ENCODE measurements at places on chromosomes 13 and 19. TPM values are rescaled to one million over a fixed set of nuclear protein-coding genes. Genes with fewer than 3 reads are reported as not detected.

DNA sequence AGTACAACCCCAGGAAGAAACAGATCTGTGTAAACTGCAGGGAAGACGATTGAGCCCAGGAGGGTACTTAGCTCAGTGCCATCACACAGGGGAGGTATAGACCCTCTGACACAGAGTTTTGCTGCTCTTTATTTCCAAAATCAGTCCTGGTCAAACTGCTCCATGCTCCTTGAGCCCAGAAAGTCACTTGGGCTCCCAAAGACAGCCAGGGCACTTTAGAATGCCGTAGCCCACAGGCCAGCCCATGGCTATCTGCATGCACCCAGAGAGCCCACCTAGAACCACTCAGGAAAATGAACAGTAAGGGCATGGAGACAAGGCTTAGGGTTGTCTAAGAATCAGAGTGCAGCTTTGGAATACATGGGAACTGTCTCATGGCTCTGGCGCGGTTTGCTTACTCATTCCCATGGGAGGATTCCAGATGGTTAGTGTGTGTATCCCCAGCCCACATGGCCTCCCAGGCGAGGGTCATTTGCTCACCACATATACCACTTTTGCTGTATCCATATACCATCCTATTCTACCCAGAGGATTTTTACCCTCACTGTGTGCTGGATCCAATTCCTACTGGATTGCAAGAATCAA, 14.7 kb upstream of the PDCD5 start:
- H3K27me3 ChIP-seq, result no peaks in the 10 kb centered on the region
- no peak for DNase-seq
- no peak overlapping the region for H3K4me3 ChIP-seq
- H3K27ac ChIP-seq, result no peak overlapping the region

GRCh38 chr19:50549059-50549926, 18.9 kb downstream of the LRRC4B start:
- no peak overlapping the region for H3K27ac ChIP-seq
- DNase-seq, result no peak
- H3K4me3 ChIP-seq, result no peak overlapping the region
- no peaks in the 10 kb centered on the region for H3K27me3 ChIP-seq
- no peaks in the 10 kb centered on the region for H3K4me1 ChIP-seq

DNA sequence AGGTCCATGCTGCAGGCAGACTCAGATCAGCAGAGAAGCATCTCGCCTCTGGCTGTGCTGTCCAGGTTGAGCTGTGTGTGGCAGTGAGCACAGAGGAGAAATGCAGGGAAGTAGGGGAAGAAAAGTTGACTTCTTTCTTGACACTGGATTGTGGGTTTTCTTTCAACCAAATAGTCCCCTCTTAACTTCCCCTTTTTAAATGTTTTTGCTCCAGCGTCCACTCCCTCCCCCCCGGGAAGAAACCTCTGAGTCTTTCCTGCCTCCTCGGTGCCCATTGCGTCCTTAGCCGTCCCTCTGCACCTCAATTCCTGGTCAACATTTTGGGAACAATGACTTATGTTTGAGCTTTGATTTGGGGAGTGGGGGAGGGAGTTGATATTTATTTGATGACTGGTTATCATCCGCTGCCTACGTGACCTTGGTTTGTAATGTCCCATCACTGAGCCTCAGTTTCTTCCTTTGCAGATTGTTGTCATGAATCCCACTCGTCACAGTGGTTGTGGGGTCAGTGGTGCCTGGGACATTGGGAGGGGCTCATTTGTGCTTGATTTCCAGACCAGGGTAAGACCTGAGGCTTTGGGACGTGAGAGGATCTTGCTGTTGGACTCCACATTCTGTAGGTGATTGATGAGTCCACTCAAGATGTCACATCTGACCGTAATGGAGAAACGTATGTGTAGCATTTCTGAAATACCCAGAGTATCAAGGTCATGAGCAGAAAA, at the start of gene LILRB2:
TSS of gene LILRB2 (minus strand) at position 104 of the 722 bp plus-strand sequence. CDS start 614 bp downstream, outside the sequence.
- H3K27ac ChIP-seq, result no peak within 1 kb of the TSS
- H3K4me1 ChIP-seq, result no peaks in the 10 kb centered on the region
- H3K36me3 ChIP-seq, result no peaks in the 10 kb centered on the region
- H3K4me3 ChIP-seq, result peak within 1 kb of the TSS; percentile 17
- no peaks in the 10 kb centered on the region for H3K27me3 ChIP-seq

DNA sequence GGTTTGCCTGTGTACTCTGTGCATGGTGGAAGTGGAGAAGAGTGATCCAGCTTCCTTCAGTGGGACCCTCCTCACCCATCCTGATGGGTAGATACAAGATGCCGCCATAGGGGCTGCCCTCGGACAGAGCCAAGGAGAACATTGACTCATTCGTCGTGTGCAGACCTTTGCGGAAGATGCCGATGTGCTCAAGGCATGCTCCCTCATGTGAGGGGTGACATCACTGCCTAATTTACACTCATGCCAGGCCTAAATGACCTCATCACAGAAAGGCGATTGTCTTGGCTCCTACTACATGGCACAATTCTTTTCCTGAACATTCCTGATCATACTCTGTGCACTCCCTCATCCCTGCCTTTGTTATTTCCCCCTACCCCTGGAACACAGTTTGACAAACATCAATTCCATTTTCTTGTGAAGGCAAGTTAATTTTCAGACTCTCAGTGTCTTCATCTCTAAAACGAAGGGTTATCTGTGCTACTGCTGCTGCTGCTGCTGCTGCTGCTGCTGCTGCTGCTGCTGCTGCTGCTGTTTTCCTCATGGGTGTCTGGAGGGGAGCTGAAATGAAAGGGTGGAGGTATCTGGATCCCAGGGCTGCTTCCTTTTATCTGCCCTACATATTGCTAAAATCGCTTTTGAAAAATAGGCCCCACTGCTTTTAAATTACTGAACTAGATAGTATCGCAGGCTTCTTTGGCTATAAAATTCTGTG, 146.5 kb upstream of the ARGLU1 start:
- no peaks in the 10 kb centered on the region for H3K4me1 ChIP-seq
- H3K4me3 ChIP-seq, result no peak overlapping the region
- no peaks in the 10 kb centered on the region for H3K36me3 ChIP-seq
- peak overlapping the region; percentile 25 for H3K27ac ChIP-seq
- no peak for DNase-seq
- H3K27me3 ChIP-seq, result no peaks in the 10 kb centered on the region

GRCh38 chr13:81012031-81012430, 671.1 kb upstream of the SPRY2 start:
- no peaks in the 10 kb centered on the region for H3K27me3 ChIP-seq
- no peaks in the 10 kb centered on the region for H3K4me1 ChIP-seq
- no peaks in the 10 kb centered on the region for H3K36me3 ChIP-seq
- no peak overlapping the region for H3K27ac ChIP-seq
- no peak overlapping the region for H3K4me3 ChIP-seq

DNA sequence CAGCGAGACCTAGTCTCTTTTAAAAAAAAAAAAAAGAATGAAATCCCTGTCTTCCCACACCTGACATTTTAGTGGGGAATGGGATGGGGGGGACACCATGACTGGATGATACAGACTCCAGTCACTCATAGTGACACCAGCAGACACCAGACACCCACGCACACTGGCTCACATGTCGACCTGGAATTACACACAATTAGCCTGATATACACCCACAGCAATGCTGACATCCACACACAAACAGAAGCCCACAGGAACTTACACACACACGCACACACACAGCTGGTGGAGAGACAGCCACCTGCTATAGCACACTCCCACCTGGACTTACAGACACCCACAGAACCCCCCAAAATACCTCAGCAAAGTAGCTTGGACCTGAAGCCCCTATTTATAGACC, 8.3 kb upstream of the NANOS3 start:
- H3K27me3 ChIP-seq, result no peaks in the 10 kb centered on the region
- H3K27ac ChIP-seq, result no peak overlapping the region
- peaks cover 16% of the 10 kb centered on the region for H3K4me1 ChIP-seq
- H3K4me3 ChIP-seq, result no peak overlapping the region
- DNase-seq, result no peak

DNA sequence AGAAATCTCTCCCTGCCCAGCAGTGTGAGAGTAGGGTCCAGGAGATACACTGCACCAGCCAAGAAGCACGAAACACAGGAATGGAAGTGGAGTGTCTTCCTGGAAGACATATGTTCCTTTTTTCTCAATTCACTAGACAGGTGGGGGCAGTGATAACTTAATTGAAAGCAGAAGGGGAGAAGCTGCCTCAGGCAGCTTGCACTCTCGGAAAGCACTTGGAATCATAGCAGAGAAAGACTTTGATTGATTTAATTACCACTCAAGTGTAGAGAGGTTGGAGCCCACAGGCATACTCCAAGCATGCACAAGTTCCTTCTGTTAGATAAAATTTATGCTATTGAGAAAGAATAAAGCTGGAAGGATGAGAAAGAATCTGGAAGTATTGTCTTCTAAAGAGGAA, 249.4 kb downstream of the SLITRK6 start:
- no peaks in the 10 kb centered on the region for H3K4me1 ChIP-seq
- H3K4me3 ChIP-seq, result no peak overlapping the region
- H3K36me3 ChIP-seq, result no peaks in the 10 kb centered on the region
- H3K27me3 ChIP-seq, result no peaks in the 10 kb centered on the region
- no peak overlapping the region for H3K27ac ChIP-seq

- no peak overlapping the region for H3K4me3 ChIP-seq
- no peaks in the 10 kb centered on the region for H3K36me3 ChIP-seq
- H3K27ac ChIP-seq, result peak overlapping the region; percentile 52
- DNase-seq, result no peak
- H3K4me1 ChIP-seq, result no peaks in the 10 kb centered on the region
Measured at GRCh38 chr19:18733196-18733647, 49.7 kb downstream of the CRTC1 start.

- no peak for DNase-seq
- H3K4me1 ChIP-seq, result no peaks in the 10 kb centered on the region
Measured at GRCh38 chr13:28181413-28181812, 43.1 kb downstream of the PAN3 start.

GRCh38 chr19:10667867-10668266, 13.7 kb downstream of the ILF3 start:
- no peak overlapping the region for H3K27ac ChIP-seq
- no peak overlapping the region for H3K4me3 ChIP-seq
- no peak for DNase-seq
- peaks cover 21% of the 10 kb centered on the region for H3K4me1 ChIP-seq

GRCh38 chr13:50015258-50015657, at the start of gene KCNRG:
KCNRG (plus strand) TSS chr13:50015444; CDS start chr13:50015494, 50 bp downstream.
- no peak for DNase-seq
- no peaks in the 10 kb centered on the region for H3K27me3 ChIP-seq
- H3K36me3 ChIP-seq, result no peaks in the 10 kb centered on the region
- no peak within 1 kb of the TSS for H3K27ac ChIP-seq
- no peak within 1 kb of the TSS for H3K4me3 ChIP-seq

DNA sequence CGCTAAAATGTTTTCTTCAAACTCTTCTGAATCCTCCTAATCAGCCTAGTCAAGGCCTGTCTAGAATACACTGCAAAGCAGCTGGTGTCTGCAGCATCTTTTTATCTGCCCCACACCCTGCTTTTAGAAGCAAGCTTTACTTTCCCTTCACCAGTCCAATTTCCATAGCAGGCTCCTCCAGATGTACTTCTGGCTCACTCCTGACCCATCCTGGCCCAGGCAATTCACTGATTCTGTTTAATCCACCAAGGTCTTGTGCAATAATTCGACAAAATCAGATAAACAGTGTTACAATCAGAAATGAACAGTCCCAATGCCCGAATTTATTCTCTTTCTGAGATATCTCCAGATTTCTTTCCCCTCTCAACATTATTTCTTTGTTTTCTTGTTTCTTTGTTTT, 415.2 kb upstream of the SGCG start:
- H3K36me3 ChIP-seq, result no peaks in the 10 kb centered on the region
- H3K27me3 ChIP-seq, result no peaks in the 10 kb centered on the region
- no peak overlapping the region for H3K4me3 ChIP-seq
- DNase-seq, result no peak

DNA sequence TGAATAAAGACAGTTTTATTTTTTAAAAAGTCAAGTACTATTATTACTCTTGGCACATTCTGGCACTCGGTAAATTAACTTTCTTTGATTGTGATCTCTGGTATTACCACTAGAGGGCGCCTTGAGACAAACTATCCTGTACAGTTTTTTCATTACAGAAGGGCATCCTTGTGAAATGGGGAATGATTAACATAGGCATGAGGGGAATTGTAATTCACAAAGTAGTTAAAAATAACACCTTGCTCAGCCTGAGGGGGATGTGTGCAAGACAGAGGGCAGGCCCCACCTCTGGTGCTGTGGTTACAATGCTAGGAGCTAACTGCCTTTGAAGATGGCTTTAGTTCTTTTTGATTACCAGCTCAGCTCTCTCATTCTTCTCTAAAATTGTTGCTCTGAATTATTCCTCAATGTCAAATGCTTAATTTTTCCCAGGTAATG, 24.2 kb upstream of the C1QTNF9B start:
- H3K27me3 ChIP-seq, result no peaks in the 10 kb centered on the region
- no peaks in the 10 kb centered on the region for H3K36me3 ChIP-seq
- H3K4me1 ChIP-seq, result no peaks in the 10 kb centered on the region
- no peak for DNase-seq
- H3K4me3 ChIP-seq, result no peak overlapping the region

DNA sequence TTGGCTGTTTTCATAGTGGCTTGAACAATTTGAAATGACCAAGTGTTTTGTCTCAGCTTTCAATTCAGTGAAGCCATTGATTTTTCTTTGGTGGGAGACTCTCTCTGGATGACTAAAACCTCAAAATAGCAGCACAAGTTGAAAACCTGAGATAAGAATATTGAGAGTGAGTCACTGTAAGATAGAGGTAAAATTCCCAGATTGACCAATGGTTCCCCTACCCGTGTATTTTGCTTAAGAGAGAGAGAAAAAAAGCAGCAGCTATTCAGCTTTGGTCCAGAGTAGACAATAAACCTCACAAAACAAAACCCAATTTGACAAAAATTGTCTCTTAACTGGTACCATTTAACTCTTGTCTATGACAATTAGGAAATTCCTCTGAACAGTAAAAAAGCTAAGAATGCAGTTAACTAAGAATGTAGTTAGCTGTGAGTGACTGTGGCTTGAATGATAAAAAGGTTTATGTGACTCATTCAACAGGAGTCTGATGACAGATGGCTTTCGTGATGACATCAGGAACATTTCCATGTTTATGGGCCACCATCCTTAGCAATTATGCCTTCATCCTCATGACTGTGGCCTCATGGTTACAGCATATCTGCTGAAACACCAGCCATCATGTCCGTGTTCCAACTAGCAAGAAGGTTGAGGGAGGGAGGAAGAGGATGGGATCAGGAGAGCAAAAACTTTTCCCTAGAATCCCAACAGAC, 356.9 kb downstream of the NDFIP2 start:
- no peaks in the 10 kb centered on the region for H3K4me1 ChIP-seq
- no peak for DNase-seq

SSBP4 gene
- 85.8 TPM for total RNA-seq

LILRA1 gene
- total RNA-seq, result not detected

KRTDAP gene
- not detected for total RNA-seq

ERICH6B gene
- total RNA-seq, result not detected

All from Peyer's patch (tissue), 4 donors.